ENCODE measurements at places on chromosomes 7 and 10.

GRCh38 chr7:153641199-153641598 is 411.0 kb upstream of the DPP6 start:
- DNase-seq = no peak

DNA sequence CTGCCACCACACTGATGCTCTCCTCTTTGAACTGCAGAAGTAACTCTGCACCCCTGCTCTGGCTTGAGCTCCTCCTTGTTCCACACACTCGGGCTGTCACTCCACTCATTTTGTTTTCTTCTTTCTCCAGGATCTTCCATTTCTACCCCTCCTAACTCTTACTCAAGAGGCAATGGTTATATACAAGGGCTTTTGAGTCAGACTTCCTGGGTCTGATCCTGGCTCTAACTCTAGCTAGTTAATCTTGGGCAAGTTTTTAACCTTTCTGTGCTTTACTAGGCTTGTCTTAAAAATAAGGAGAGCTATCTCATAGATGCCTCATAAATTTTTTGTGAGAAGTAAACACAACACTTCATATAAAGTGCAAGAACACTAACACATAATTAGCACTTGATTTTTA is 45.3 kb upstream of the GNAI1 start:
- DNase-seq = no peak

DNA sequence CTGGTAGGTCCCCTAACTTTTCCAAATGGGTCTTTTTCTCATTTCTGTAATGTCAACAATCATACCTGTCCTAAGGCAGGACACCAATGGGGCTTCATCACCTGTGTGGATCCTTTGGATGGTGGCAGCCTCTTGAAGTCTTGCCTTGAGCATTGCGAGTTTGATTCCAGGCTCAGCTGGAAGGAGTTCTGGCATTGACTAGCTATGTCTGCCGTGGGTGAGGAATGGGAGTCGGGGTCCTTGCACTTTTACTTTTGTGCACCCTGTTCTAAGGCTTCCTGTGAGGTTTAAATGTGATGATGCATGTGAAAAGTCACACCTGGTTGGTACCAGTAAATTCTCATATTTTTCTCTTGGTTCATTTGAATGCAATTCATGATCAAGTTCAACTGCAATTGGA is 55.9 kb upstream of the CTBP2 start:
- no peak for DNase-seq

GRCh38 chr7:106068986-106069385 is 43.1 kb downstream of the SYPL1 start:
- DNase-seq = no peak

DNA sequence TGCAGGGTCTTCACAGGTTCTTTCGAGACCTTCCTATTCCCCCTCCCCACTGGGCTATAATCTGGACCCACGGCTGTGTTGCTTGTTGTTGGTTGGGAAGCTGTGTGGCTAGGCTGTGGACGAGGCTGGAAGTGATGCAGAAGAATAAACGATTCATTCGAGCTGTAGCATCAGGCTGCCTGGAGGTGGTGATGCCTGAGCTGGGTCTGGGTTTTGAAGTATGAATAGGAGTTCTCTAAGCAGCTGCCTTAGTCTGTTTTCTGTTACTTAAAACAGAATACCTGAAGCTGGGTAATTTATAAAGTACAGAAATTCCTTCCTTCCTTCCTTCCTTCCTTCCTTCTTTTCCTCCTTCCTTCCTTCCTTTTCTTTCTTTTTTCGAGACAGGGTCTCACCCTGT is 126.5 kb upstream of the ZEB1 start:
- no peak for DNase-seq

- no peak for DNase-seq
Observed at GRCh38 chr7:40658729-40659128, 523.9 kb downstream of the SUGCT start.

Data from activated CD4-positive, alpha-beta T cell treated with anti-CD3 and anti-CD28 coated beads, Interleukin-2, amount 10 ng/mL, durations not matched to agents 7 days and 5 days (primary cell).